ENCODE measurements at places on chromosomes 4 and X.
A peak's percentile ranks its signal among the peaks of the same experiment; 100 is the strongest.

- DNase-seq = no peak
Measured at GRCh38 chr4:83618991-83619645, 83.2 kb downstream of the GPAT3 start.

DNA sequence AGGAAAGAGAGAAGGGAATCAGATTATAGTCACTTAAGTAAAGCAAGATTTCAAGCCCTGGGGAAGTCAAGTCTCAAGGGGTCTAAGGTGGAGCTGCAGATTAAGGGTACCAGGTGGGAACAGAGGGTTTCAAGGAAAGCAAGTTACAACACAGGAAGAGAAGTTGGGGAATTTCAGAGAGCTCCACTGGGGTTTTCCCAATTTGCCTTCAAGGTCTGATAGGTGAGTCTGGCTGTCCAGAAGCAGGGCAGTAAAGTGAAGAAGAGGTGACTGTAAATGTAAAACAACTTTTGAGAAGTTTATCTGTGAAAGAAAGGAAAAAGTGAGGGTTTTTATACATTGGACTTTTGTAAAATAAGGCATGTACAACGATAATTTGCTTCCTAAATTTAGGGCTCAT is 37.1 kb upstream of the TRPC3 start:
- no peak for DNase-seq

- no peak for DNase-seq
Measured at GRCh38 chr4:2902126-2902525, 58.5 kb downstream of the ADD1 start.

DNA sequence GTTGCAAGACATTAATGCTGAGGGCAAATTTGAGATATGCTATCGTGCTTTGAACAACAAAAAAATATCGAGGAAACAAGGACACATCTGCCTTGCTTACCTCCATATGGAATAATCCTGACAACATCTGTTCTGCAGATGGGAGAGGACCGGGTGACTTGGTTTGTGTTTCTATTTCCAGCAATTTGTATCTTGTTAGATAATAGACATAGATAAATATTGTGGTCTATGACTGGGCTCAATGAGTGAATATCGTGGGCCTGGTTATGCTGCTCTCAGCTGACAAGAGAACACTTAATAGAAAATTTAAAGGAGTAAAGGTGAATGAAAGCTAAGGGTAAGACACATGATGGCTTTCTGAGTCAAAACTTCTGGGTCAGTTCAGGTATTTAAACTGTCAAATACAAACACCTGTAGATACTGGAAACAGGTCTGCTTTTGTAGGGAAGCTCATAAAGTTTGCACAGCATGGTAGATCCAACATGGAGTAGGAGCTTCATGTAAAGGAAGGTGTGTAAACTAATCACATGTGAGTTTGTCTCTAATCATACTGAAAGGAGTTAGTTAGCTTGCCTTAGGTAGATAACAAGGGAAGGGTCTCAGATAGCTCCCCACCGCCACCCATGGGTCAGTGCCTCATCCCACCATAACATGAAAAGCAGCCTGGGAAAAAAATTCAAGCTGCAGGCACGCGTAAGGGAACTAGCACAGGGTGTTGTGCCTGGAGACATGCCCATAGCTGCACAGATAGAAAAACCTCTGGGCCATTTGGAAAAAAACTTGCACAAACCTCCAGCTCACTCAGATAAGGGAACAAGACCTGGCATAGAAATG is 904.1 kb upstream of the EPHA5 start:
- no peak for DNase-seq

GRCh38 chrX:48505481-48505880 is 3.3 kb upstream of the PORCN start:
- no peak for DNase-seq

DNA sequence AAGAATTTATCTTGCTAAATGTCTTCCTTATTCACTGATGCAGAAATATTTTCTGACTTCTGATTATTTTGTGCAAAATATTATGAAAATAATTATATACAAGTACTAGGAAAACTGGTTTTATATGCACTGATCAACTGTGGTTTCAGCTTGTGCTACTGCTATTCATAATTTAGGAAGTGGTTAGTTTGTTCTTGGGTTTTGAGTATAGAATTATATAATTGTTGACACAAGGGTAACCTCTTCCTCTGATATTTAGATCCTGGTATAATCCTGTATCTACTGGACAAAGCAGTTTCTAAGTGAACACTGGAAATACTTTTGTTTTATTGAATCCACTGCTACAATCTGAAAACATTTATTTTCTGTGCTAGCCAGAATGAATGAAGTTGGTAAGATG is 182.8 kb downstream of the PDGFC start:
- no peak for DNase-seq

DNA sequence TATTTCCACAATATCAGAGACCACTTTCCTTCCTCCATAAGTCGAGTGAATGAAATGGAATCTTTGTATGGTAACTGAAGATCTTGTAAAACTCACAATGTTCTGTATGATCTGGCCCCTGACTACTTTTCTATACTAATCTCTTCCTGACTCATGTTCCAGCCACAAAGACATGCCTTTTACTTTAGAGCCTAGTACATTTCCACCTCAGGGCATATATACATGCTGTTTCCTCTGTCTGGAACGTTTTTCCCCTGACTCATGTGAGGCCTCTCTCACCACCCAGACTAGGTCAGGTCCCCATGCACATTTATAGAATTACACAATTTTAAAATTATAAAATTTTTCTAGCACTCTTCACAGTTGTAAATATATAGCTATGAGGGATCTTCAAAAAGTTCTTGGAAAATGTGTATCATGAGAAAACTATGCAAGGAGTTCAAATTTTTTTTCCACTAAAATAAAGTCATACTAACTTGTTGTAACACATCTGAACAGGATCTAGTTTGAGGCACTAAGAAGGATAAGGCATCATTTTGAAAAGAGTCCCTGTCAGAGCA is 208.8 kb downstream of the SH2D1A start:
- peak; percentile 4 for DNase-seq

- no peak for DNase-seq
Measured at GRCh38 chrX:43853225-43853828, 28.9 kb downstream of the MAOB start.

DNA sequence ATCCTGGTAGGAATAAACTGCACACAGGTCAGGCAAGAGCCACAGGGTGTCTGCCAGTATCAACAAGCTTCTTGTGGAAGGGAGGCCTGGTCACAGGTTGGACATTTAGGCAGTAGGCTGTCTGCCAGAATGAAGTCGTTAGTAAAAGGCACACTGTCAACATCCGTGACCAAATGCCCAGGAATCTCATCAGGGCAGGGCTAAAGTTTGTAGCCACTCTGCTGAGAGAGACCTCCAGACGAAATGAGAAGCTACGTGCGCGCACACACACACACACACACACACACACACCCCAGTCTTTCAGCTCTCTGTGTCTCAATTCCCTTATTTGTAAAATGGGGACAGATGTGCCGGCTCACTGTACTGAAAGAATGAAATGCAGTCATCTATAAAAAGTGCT is 408.7 kb upstream of the ZFP42 start:
- no peak for DNase-seq

GRCh38 chr4:80312124-80312523 is 23.4 kb upstream of the CFAP299 start:
- DNase-seq = no peak
